D721Med (cell line): ENCODE measurements at places on chromosomes 2 and 18.

GRCh38 chr2:230953845-230954244, 28.8 kb upstream of the GPR55 start:
- DNase-seq, result no peak

- DNase-seq, result no peak
These were observed 81.2 kb downstream of the EIPR1 start for GRCh38 chr2:3296182-3296972.

DNA sequence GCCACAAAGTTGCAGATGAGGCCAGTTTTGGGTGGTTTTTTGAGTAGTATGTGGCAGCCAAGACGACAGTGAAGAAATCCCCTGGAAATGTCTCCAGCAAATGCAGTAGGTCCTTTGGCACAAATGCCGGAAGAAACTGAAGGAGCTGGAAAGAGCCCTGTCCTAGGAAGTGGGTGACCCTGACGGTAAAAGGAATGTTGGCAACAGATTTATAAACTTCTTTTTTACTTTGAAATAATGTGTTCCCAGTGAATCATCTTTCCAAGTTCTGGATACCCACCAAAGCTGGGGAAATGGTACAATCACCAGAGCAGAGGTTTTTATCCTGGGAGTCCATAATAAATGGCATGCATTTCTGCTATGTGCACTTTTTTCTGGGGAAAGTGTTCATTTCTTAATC, 112.9 kb downstream of the CSRNP3 start:
- DNase-seq, result no peak

GRCh38 chr2:218888341-218888740, 7.7 kb downstream of the WNT10A start:
- no peak for DNase-seq

DNA sequence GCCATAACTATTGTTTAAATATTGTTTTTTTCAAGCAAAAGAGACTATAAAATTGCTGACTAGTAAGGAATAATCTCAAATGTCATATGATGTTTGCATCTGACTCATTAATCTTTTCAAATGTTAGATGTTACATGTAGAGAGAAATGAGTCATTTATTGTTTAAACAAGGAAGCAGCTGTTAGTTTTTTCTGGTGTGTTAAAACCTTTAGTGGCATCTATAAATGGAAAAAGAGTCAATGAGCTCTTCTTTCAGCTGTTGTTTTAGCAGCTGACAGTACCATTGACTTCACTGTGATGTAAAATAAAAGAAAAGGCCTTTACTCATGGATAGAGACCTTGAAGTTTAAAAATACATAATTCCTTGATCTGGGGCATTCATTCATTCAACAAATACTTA, 1.8 kb upstream of the KLHL41 start:
- no peak for DNase-seq

DNA sequence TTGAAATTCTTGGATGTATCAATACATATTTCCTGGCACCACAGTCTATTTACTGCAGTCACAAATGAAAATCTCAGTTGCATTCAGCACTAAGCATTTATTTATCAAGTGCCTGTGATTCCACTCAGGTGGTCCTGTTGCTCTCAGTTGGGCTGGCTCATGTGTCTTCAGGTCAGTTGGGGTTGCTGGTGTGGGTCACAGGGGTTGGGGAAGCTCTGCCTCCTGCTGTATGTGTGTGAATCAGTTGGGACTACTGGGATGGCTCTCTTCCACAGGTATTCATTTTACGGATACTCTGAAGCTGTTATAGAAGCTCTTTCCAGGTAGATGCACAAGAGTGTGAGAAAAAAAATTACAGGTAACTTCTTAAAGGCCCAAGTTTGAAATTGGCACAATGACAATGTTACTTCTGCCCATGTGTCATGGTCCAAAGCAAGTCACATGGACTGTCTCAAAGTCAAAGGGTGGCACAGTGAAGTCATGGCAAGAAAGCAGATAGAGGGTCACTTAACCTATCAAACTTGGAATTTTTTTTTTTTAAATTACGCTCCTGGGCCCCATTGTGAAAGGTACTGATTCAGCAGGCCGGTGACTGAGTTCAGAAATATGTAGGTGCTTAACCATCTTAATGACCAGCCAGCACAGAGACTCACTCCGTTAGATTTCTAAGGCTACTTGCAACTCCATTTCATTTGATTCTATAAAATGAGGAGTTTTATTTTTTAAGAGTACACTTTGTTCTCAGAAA, 249.2 kb upstream of the GCFC2 start:
- DNase-seq, result no peak

GRCh38 chr2:159153463-159153862, 133.0 kb downstream of the WDSUB1 start:
- no peak for DNase-seq

DNA sequence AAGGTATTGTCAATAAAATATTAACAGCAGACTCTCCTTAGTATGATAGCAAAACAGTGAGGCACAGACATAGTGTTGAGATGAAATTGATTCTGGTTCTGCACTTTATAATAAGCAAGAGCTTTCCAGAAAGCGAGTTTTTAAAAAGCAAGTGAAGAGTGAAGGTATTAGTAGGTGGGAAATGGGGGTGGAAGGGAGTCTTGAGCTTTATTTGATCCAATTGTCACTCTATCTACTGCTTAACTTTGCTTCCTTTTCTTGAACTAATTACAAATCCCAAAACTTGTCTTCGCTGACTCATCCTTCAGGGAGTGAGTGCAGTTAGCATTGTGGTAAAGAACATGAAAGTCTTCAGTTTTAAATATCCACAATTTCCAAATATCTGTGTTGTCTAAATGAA, 120.6 kb upstream of the BOD1L2 start:
- DNase-seq, result no peak

GRCh38 chr18:58113337-58113736, 69.3 kb downstream of the NEDD4L start:
- no peak for DNase-seq

DNA sequence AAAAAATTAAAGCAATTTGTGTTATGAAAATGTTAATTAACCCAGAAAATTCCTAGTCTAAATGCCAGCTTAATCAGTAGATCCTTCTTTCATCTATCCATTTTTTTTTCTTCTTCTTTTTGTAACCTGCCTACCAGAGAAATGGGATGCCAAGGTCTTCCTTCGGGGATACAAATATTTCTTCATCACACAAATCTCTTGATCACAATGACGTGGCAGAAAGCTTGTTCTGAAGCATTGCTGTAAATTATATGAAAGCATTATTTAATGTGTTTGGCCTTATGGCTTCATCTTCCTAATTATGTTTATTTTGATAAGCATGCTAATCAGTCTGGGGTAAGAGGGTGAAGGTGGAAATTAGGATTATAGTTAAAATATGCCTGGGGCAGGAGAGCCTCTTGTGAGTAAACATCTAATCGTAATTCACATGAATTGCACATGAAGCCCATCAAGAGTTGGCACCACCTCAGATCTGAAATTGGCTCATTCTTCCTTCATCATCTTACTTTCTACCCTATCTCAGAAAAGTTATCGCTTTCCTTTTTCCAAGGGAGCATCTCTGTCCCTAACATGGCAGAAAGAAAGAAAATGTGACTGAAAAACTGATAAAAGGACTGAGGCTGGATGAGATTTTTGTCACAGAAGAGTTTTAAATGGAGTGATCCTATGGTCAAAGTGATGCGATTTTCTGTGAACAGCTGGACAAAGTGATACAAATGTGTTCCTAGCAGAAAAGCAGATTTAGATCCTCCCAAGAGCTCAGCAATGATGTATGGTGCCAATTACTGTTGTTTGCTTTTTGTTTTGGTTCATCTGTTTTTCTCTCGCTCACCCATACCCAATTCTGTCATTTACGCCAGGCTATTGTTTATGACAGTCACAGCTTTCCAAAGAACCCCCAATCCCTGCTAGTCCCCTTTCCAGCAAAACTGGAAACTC, 76.9 kb upstream of the PMAIP1 start:
- DNase-seq, result no peak

DNA sequence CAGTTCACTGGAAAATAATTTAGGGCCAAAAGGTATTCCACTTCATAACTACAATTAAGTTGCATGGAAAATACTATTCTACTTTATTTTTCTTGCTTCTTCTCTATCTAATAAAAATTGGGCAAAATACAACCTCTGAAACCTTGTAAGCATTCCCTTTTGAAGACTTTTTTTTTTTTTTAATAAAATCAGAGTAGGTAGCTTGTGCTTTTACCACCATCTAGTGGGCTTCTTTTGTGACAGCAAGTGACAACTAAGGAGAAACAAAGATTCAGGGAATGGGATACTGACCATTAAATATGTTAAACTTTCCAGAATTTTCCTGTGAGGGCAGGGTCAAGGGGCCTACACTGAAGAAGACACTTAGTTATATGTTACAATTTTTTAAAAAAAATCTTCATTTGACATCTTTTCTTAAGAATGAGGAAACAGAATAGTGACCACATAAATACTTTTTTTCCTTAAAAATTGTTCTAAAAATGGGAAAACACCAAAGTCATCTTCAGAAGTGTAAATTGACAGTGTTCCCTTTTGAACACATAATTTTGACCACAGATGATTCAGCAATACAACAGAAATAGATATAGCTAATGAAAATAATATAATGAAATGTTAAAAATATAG, 1183.2 kb upstream of the ACVR2A start:
- DNase-seq, result no peak

- DNase-seq, result no peak
These were observed 9.8 kb downstream of the NR4A2 start for GRCh38 chr2:156322686-156323231.

- no peak for DNase-seq
These were observed 65.8 kb downstream of the UGGT1 start for GRCh38 chr2:128156812-128157211.

DNA sequence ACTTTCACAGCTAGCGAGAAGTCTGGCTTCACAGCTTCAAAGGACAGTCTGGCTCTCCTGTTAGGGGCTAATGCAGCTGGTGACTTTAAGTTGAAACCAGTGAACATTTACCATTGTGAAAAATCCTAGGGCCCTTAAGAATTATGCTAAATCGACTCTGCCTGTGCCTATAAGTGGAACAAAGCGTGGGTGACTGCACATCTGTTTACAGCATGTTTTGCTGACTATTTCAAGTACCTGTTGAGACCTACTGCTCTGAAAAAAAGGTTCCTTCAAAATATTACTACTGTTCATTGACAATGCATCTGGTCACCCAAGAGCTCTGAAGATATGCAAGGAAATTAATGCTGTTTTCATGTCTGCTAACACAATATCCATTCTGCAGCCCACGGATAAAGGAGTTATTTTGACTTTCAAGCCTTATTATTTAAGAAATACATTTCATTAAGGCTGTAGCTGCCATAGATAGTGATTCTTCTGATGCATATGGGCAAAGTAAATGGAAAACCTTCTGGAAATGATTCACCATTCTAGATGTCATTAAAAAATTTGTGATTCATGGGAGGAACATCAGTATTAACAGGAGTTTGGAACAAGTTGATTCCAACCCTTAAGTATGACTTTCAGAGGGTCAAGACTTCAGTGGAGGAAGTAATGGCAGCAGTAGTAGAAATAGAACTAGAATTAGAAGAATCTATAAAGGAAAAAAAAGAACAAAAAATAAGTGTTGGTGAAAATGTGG, 48.9 kb downstream of the POLR1A start:
- no peak for DNase-seq

GRCh38 chr18:54906331-54907185, 52.7 kb downstream of the CCDC68 start:
- DNase-seq, result no peak

GRCh38 chr2:159960414-159960813, 102.0 kb downstream of the PLA2R1 start:
- no peak for DNase-seq

DNA sequence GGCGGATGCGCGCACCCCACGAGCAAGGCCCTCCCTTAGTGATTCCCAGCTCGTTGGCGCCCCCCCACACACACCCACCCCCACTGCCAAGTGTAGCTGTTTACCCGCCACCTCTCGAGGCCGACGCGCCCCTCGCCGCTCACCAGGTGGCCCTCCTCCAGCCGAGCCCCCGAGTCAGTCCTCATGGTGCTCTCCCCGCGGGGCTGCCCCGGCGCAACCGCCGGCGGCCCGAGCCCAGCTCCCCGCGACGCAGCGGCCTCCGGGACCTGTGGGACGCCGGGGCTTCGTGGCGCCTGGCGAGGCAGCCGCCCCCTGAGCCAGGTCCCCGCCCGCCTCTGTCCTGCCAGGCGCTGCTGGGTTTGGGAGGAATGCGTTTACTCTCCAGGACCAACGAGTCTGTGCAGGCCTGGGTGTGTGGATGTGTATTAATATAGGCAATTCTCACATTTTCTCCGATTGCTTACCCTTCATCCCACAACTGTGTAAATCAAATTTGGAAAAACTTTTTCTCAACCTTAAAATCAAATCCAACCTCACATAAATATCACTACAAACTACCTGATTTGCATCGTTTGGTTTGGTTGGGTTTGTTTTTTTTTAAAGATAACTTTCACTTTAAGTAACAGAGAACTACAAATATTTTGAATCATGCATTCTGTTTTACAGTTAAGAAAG, at the start of gene TMEM237:
TSS of gene TMEM237 (minus strand) at position 288 of the 675 bp plus-strand sequence. CDS start at position 185, 103 bp downstream.
- no peak for DNase-seq

DNA sequence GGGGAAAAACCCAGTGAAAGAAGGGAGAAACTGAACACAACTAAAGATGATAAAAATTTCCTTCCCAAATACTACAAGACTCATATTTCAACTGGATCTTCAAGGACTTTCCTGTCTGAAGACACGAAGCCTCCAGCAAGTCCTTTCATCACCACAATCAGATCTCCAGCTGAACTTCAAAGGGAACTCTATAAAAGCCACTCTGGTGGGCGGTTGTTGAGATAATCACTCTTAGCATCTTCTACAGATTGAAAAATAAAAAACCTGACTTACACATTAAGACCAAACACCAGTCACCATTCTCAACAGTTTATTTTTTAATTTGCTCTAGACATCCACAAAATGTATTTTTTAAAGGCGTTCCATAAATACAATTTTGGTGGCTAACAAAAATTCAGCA, 4.4 kb downstream of the REV1 start:
- no peak for DNase-seq

DNA sequence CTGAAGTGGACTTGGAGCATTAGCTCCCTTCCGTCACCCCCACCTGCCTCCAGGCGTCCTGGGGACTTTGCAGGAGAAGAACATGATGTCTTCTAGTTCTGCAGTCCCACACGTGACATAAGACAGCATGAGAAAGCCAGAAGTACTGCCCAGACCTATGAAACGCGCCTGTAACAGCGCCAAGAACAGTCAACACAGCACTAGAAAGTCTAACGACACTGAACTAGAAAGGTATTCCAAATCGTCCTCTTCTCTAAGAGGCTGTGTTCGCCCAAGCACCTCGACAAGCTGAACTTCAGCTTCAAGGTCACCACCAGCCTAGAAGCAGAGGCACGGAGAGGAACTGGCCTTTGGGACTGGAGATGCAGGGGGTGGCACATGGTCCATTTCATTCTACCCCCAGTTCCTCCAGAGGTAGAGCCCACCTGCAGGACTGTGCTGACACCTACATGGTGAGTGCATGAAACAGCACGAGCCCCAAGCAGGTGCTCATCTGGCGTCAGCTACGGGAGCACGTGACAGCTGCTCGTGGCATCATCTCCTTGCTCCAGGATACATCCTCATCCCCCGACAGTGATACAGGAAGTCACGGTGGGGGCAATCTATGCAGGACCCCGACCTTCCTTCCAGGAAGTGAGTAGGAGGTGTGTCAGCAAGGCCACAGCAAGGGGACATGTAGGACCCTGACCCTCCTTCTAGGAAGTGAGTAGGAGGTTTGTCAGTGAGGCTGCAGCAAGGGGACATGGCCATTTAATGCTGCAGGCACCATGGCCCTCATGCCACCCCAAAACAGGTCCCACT, 3.7 kb downstream of the HDAC4 start:
- DNase-seq, result no peak
